Stimulated activated memory B cell treated with anti-CD40 and anti-IgM and Interleukin-4, amounts not matched to agents 10 μg/mL and 1 μg/mL and 100 μg/mL, for 72 hours (primary cell): ENCODE measurements at places on chromosomes 12 and 14.

- peak; percentile 81 for ATAC-seq
Observed at GRCh38 chr14:30849354-30849753, 25.0 kb upstream of the COCH start.

DNA sequence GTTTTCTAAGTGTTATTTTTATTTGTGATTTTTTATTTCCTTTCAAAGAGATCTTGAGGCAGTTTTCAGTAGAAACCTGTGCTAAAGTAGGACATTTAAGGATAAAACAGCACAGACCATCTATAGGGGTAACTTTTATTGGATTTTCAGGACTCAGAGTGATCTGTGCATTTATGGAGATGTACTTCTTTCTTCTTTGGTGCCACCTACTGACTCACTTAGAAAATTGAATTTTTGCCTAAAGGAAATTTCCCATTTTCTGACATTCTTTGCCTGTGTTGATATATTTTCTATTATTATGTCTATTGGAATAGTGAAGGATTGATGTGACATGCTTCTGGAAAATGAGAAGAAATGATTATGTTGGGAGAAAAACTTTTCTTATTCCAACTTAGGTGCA, 113.0 kb downstream of the UNC79 start:
- ATAC-seq: no peak

- ATAC-seq: no peak
Observed at GRCh38 chr12:23895792-23896218, 53.7 kb downstream of the SOX5 start.

DNA sequence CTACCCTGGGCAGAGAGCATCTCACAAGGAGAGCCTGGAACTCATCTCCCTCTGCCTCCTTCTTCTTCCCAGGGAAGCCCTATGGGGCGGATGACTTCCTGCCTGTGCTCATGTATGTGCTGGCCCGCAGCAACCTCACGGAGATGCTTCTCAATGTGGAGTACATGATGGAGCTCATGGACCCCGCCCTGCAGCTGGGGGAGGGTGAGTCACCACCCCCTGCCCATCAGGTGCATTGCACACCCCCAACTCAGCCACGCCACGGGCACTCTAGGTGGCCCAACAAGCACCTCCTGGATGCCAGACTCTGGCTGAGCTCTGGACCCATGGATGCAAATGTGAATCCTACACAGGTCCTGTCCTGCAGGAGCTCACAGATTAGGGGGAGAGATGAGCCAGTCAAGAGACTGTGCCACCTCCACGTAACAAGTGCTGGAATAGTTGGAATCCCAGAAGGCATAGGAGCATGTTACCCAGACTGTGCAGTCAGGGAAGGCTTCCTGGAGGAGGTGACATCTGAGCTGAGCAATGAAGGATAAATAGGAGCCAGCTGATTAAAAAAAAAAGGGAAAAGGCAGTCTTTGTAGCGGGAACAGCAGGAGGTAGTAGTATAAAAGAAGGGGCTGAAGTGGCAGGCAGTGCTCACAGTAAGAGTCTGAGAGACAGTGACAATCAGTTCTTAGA, 71.9 kb downstream of the LGMN start:
- ATAC-seq: peak; percentile 10

GRCh38 chr12:106006940-106007339, 131.8 kb downstream of the NUAK1 start:
- no peak for ATAC-seq

GRCh38 chr14:24816011-24816928, 182.3 kb upstream of the GZMB start:
- ATAC-seq: no peak

DNA sequence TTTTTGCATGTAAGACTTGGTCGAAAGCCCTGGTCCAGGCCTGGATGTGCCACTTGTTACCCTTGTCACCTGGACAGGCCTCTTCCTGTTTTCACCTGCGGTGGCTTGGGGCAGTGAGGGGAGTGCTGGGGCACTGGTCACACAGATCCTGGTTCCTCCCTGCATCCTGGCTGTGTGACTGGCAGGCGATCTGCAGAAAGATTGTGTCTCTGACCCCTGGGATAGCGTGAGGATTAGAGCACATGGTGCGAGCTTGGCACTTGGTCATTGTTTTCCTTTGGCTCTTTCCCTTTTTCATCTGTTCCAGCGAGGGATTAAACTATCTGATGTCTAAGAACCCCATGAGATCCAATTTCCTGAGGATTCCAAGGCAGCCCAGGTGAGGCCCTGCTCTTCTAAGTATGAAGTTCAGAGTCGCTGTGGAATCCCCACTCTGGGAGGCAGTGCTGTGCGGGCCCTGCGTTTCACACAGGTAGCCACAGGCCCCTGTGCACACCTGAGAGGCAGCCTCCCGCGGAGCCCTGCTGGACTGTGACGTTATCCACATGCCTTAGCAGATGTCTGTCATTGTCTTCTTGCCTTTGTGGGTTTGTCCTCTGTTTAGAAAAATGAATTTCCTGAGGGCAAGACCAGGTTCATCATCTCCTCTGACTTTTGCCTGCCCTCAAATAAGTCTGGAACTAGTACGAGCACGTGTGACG, 288.4 kb downstream of the CACNA1C start:
- ATAC-seq: peak; percentile 28

DNA sequence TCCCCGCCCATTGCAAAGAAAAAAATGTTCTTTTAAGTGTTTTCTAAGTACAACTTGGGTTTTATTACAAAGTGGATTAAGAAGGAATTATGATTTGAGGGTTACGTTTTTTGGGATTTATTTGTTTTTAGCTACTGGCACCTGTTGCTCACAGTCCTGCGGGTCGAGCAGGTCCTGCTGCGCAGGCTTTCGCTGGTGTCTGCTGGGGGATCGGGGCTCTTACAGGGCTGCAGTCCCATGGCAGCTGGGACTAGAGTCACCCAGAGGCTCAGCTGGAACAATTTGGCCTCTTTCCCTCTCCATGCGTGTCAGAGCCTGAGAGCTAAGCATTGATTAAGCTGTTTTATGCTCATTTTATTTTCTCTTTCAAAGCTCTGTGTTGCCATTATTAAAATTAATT, 55.6 kb upstream of the DYNC1H1 start:
- ATAC-seq: no peak

DNA sequence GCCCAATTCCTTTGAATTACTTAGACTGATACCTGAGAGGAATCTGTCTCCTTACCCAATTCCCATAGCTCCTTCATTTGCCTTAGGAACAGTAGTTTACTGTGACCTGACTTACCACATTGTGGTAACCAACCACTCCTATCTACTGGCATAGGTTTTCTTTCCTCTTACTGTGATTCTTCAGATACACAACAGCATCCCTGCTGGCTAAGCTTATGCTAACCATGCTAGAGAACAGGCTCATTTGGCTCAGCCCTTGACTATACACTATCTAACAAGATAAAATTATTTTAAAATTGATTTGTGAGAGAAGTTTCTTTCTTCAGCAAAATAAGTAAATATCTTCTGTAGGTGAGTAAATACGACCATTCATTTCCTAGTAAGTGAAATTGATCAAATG, 320.4 kb upstream of the DDHD1 start:
- ATAC-seq: no peak

DNA sequence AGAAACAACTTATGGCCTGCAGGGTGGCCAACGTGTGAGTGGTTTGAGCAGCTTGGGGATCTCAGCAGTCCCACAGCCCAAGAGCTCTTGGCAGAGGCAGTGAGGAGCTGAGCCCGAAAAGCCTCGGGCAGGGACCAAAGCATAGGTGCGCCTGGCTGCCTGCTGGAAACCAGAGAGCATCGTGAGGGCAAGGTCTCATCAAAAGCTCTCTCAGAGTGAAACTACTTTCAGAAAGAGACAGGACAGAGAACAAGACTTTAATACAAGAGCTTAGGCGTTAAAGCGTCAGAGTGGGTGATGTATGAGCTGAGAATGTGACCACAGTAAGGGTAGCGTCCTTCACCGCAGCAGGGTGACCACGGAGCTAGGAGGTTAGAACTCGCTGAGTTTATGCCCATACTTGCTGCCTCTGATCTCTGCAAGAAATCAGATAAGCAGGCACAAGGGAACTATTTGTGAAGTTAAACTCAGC, 30.8 kb downstream of the LGMN start:
- ATAC-seq: no peak

GRCh38 chr14:29223947-29224346, 457.4 kb downstream of the FOXG1 start:
- no peak for ATAC-seq
